Kidney epithelial cell (primary cell): ENCODE measurements at places on chromosomes 12 and 14.

- DNase-seq: peak; percentile 67
These were observed 21.0 kb upstream of the SNX6 start for GRCh38 chr14:34650786-34651584.

DNA sequence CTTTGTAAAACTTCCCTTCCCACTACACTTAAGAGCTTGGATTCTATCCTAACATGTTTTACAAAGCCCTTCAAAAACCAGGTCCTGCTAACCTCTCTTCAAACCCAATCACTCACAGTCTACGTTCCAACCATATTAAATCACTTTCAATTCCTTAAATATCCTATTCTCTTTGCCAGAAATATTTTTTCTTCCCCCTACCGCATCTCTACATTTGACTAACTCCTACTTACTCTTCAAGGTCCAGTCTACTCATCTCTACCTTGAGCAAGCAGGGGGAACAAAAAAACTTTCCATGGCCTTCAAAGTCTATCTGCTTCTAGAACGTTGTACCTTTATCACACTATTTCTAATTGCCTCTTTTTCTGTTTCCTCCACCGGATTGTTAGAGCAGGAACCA is 6.1 kb downstream of the ERGIC2 start:
- DNase-seq: no peak

DNA sequence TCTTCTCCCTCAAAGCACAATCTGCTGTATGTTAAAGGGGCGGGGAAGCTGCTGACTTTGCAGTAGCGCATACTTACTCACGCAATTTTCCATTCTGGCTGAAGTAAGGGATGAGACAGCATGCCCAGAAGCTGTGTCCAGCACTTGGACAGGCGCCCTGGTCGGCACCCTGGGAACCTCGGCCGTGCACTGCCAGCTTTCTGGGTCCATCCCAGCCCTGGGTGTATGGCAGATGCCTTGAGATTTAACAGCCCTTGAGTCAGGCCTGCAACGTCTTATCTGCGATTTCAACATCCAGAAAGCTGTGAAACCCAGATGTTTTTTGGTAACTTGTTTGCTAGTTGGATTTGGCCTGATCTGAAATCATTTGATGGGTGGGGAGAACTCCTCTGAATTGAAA is 16.1 kb downstream of the EML1 start:
- no peak for DNase-seq

GRCh38 chr14:71331403-71331802 is 424.1 kb downstream of the PCNX1 start:
- no peak for DNase-seq

- DNase-seq: no peak
These were observed 34.2 kb upstream of the EML1 start for GRCh38 chr14:99758872-99759545.

DNA sequence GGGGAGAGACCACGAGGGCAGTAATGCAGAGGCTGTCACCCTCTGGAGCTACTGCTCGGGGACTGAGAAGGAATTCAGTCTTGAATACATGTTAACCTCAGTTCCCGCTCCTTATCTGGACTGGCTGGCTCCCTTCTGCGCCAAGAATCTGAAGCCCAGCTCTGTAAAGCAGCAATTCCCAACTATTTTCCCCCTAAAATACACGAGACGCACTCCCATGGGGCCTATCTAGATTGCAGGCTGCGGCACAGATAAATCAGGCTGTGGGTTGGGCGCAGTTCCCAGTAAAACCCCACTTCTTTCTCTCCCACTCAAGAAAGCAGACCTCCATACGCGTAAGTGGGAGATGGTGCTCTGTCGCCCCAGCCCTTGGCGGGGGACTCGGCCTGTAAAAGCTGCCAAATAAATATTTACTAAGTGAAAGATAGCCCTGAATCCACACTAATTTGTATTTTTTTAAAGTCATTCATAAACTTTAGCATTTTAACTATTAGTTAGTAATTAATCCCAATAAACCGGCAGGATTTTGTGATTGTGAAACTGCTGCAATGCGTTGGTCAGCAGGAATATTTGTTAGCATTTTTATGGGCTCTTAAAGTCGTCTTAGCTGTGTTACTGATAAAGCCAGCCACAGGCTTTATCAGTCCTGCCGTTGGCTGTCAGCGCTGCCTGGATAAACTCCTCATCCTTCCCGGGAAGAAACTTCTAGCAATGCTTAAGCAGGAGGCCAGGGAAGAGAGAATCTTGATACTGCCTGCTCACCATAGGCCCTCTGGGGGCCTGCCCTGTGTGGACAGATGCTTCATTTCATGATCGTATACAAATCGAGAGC is 17.8 kb downstream of the FBXL14 start:
- no peak for DNase-seq

- DNase-seq: no peak
These were observed 112.0 kb upstream of the TMCC3 start for GRCh38 chr12:94762259-94762942.

DNA sequence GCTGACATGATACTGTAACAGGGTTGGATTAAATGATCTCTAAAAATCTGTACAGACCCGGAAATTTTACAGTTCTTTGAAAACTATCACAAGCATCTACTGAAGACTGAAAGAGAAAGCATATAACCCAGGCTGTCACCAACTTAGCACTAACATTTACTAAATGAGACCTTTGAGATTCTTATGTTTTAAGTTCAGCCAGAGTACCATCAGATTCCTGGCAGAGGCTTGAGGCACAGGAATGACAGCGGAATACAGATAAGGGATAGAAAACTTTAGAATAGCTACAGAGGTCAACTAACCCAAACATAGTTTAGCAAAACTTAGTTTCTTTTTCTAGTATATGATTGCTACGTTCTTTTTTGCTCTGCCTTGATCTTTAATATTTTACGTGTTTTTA is 91.6 kb upstream of the FERMT2 start:
- DNase-seq: no peak
